Activated CD8-positive, alpha-beta T cell treated with anti-CD3 and anti-CD28 coated beads, Interleukin-2, amount 10 ng/mL, durations not matched to agents 7 days and 5 days (primary cell): ENCODE measurements at places on chromosomes 2 and 18. TPM values are rescaled to one million over a fixed set of nuclear protein-coding genes. Genes with fewer than 3 reads are reported as not detected.

DNA sequence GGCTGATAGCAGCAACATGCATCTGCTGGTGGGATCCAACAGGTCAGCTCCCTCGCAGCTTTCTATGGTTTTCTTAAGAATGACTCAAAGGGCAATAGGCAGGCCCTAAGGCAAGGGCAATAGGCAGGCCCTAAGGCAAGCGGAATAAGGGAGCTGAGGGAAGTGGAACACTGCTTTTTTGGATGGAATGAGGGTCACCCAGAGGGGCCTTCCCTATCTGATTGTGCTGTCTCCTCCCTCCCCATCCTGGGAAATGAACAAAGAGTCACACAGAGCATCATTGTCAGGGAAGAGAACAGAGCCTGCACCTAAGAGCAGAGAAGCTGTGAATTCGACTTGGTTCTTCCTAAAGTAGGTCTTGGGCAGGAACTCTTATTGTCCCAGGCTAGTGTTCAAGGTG lies 43.3 kb upstream of the PTPRM start:
- H3K4me1 ChIP-seq, result no peaks in the 10 kb centered on the region
- no peak overlapping the region for H3K4me3 ChIP-seq
- no peaks in the 10 kb centered on the region for H3K36me3 ChIP-seq
- no peaks in the 10 kb centered on the region for H3K27me3 ChIP-seq
- no peak overlapping the region for H3K27ac ChIP-seq

RIT2 gene
- total RNA-seq, result not detected

- H3K27ac ChIP-seq, result no peak overlapping the region
- no peak for DNase-seq
- no peak overlapping the region for H3K4me3 ChIP-seq
Measured at GRCh38 chr18:22494771-22495170, 77.1 kb upstream of the CTAGE1 start.

SPOPL gene
- 15.6 TPM for total RNA-seq
